Activated CD4-positive, alpha-beta T cell treated with anti-CD3 and anti-CD28 coated beads, Interleukin-2, Interleukin-6, amounts not matched to agents 100 ng/mL and 50 ng/mL, durations not matched to agents 16 hours and 8 hours (primary cell): ENCODE measurements at places on chromosomes 11 and 22.
A peak's percentile ranks its signal among the peaks of the same experiment; 100 is the strongest.

DNA sequence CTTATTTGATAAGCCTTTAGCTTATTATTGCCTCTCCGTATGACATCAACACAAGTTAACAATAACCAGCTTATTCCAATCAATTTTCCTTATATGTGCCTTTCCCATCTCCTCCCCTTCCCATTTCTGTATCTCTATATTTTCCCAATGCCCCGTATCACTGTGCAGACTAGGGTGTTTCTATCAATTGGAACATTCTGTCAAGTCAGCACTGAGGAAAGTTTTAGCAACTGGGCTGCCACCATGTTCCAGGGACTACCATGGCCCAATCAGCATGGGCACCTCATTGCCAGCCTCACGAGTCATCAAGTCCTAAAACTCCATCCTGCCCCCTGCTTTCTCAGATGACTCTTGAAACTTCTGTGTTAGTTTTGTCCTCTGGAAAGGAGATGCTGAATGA is 973.1 kb upstream of the CNTN5 start:
- DNase-seq: no peak

DNA sequence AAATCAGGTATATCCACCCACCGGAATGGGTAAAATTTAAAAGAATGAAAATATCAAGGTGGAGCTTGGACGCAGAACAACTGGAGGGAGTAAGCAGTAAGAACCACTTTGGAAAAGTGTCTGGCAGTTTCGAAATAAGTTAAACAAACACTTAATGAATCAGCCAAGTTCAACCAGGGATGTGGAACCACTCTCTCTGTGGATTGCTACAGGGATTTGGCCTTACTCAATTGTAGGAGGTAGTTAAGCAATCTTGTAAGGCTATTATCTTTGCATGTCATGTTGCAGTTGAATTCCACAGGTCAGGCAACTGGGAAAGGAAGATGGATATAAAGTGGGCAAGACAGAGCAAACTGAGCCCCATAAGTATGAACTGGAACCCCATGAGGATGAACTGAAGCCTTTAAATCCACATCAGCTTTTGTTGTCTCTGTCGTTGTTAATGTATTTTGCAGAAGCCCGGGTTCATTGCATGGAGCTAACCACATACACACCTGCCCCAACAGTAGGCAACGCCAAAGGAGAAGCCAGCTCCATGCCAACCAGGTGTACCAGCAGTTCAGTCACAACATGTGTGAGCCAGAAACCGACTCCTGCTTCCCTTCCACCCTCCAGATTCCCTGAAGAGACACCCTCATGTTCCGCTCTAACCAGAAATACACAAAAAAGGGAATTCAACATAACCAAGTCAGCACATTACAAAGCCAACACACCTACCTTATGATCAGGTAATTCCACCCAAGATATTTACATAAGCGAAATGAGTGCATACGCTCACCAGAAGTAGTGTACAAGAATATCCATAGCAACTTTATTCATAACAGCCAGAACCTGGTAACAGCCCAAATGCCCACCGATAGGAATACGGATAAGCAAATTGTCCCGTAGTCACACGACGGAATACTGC is 8.0 kb upstream of the SLC43A3 start:
- DNase-seq: no peak

DNA sequence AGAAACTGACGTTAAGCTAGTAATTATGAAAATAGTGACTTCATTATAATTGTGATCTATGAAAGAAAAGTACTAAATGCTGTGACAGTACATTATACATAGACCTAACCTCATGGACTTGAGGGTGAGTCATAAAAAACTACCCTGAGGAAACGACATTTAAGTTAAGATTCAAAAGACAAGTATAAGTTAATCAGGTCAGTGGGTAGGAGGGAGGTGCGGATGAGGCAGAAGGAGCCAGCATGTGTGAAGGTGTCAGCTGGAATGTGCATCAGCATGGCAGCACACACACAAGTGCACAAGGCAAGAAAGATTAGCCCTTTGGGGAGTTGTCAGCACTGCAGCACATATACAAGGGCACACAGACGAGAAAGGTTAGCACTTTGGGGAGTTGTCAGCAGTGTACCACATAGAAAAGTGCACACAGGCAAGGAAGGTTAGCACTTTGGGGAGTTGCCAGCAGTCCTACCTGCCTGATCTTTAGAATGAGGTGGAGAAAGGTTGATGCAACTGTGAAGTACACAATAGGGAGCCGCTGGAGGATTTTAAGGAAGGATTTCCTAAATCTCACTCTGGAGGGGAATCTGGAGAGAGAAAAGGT is 31.6 kb upstream of the CAVIN3 start:
- DNase-seq: peak; percentile 58

DNA sequence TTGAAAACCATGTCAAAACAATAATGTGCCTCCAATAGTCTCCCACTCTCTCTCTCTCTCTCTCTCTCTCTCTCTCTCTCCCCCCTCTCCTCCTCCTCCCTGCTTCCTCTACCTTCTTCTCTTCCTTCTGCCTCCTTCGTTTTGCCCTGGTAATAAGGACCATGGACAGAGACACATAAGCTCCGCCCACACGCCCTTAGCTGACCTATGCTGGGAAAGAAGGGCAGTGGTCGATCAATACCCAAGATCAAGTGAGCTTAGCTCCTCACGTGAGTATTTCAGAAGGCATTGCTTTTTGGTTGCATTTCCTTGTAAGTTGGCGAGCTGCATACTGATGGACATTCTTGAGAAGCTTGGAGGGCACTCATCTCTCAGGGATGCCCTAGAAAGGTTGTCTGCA is 194.8 kb downstream of the MIAT start:
- no peak for DNase-seq

DNA sequence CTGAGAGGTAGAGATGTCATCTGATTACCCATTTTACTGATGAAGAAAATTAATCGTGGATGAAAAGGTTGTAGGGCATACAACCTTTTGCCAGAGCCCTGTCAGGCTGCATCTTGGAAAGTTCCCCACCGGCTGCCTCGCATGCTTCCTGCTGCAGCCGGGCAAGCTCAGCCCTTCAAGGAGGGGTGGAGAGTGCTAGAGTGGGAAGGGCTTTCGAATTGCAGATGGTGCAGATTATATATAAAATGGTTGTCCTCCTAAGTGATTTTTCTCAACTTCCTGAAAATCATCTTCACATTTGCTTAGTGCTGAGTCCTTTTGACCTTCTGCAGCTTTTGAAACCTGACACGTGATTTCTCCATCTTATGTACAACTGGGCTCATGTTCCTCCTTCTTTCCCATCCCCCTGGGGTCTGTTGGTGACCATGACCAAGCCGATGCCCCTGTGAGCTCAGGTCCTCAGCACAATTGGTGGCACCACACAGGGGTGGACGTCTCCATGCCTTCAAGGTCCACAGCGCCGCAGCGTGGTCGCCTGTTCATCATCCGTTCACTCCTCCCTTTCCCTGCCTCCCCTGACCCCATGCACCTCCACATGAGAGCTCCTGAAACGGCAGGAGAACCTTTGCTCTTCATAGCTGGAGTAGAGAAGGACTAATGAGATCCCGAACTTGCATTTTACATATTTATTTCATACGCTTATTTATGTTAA is 47.6 kb upstream of the MYO18B start:
- DNase-seq: no peak

GRCh38 chr11:123519055-123519796 is 89.2 kb downstream of the GRAMD1B start:
- no peak for DNase-seq

DNA sequence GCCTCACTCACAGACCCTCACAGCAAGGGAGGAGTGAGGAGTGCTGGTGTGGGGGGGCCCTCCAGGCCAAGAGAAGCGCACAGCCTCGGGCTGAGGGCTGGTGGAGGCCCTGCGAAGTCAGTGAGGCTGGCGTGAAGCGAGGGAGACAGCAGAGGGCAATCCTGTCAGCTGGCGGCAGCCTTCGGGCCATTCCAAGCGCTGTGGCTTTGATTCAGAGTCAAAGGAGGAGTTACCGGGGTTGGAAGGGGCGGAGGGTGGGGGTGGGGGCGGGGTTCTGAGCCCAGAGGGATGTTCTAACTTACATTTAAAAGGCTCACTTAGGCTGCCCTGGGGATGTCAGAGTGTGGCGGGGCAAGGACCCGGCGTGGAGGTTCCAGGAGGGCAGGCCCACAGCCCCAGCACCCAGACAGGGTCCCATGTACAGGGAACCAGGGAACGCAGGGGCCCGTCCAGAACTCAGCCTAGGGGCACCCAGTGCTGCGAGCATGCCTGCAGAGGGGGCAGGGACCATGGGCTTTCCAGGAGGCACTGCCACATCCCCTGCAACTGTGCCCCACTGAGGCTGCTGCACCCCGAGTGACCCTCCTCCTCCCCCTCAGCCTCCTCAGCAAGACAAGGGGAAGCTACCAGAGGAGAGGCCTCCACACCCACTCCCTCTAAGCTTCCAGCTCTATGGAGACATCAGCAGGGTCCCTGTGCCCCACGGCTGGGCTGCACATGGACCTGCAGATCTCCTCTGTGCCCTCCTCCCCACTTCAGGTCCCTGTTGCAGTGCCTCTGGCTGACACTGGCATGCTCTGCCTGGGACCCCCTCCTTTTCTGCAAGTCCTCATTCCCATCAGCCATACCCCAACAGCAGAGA is 39.7 kb upstream of the TTLL12 start:
- DNase-seq: no peak

GRCh38 chr11:123483466-123483865 is 53.4 kb downstream of the GRAMD1B start:
- no peak for DNase-seq

GRCh38 chr11:71466358-71466757 is 13.4 kb downstream of the NADSYN1 start:
- DNase-seq: no peak

GRCh38 chr11:57744357-57744756 is 3.1 kb downstream of the SELENOH start:
- no peak for DNase-seq

DNA sequence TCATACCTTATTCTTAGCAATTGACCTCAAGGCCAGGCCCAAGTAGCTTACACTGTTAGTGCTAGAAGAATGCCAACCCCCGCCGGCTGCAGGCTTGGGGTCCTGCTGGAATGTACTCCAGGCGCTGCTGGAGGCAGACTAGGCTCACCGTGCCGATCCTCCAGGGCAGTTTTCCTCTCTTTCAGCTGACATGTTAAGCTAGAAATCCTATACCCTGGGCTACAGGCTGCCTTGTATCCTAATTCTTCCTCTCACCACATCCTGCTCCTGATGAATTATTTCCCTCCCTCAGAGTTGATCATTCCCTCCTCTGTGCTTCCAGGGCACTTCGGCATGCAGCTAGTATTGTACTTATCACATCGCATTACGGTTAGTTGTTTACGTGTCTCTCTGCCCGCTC is 3.4 kb downstream of the SPTBN2 start:
- no peak for DNase-seq

- DNase-seq: no peak
Measured at GRCh38 chr22:33723915-33724314, 196.4 kb downstream of the LARGE1 start.

- peak; percentile 36 for DNase-seq
Measured at GRCh38 chr11:94183886-94184264, 55.2 kb downstream of the PANX1 start.

DNA sequence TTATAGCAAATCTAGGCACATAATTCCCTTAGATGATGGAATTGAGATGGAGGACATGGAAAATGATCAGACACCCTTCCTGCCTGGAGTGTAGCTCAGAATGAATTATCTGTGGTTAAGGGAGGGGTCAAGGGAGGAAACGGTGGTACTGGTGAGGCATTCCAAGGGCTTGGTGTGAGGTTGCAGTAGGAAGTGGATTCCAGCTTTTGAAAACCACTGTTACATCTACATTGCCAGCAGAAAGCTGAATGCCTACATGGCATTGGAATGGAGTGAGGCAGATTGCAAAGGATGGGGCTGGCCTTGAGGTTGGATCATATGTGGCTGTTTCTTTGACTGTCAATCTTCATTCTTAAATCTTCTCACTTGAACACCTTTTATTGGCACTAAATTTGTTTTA is 684.4 kb downstream of the NTM start:
- no peak for DNase-seq

DNA sequence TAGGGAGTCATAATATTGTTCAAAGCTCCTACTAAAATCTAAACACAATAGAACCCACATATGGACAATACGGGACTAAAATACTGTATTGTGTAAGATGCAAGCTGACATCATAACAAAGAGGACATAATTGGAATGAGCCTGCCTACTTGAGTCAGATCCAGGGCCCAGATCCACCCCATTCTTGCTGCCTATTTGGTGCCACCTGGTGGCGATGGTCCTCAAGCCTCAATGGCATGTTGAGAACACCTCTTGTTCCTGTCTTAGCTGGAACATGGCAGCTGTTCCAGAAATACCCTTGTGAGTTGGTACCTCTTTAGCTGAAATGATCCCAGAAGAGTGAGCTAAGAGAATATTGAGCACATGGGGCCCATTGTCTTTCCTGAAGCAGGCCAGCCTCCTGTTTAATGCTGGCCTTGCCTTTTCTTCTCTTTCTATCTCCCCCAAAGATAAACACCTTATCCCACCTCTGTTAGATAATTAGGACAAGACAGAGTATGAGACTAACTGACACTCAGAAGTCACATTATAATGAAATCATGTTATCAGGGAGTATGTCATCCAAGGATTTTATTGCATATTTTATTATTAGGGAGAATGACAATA is 680.9 kb upstream of the ANO5 start:
- peak; percentile 45 for DNase-seq

DNA sequence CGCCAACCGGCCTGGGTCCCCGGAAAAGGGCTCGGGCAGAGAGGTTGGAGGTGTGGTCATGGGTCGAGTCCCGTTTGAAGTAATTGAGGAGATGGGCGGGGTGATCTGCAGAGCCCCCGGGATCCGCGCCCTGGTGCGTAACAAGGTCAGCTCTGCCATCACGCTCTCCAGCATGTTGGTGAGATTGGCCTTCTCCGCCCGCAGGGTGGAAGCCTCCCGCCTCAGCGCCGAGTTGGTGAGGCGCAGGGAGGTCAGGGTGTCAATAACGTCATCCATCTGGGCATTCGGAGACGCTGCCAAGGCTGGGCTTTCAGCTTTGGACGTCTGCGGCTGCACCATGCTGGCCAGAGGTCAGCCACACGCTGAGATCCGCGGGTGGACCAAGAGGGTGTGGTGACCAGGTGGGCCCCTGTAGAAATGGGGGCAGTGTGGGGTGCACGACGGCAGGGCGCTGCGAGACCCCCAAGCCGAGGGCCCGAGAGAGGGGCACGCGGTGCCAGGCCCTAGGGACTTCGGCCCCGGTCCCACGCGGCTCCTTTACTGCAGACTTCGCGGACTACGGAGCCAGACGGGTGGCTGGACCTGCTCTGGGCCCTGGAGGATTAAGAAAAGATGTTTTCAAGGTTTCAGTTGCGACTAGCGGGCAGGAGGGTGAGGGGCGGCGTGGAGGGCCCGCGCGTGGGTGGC is 672 bp downstream of the RTL6 start:
- no peak for DNase-seq

DNA sequence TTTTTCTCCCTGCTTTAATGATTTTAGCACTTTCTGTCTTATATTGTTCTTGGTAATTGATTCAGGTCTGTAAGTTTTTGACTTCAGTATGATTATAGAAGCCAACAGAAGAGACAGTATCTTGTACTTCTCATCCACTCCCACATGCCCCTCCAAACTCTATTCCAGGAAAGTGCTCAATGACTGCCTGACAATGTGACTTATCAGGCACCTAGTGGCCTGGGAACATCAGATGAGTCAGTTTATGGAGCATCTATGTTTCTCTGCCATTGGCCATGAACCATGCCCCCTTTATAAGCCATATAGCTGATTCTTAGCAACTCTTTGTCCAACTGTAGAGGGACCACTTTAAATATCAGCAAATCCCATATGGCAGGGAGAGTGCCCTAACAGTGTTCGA is 179.2 kb upstream of the MTMR2 start:
- no peak for DNase-seq
